ENCODE measurements at places on chromosomes 11 and 22.

DNA sequence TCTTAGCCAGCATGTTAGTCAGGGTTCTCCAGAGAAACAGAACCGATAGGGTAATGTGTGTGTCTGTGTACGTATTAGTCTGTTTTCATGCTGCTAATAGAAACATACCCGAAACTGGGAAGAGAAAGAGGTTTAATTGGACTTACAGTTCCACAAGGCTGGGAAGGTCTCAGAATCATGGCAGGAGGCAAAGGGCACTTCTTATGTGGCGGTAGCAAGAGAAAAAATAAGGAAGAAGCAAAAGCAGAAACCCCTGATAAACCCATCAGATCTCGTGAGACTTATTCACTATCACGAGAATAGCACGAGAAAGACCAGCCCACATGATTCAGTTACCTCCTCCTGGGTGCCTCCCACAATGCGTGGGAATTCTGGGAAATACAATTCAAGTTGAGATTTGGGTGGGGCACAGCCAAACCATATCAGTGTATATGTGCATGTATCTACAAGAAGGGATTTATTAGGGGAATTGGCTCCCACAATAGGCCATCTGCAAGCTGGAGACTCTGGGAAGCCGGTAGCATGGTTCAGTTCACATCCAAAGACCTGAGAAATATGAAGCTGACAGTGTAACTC, 173.7 kb upstream of the NECTIN1 start:
- DNase-seq = no peak

DNA sequence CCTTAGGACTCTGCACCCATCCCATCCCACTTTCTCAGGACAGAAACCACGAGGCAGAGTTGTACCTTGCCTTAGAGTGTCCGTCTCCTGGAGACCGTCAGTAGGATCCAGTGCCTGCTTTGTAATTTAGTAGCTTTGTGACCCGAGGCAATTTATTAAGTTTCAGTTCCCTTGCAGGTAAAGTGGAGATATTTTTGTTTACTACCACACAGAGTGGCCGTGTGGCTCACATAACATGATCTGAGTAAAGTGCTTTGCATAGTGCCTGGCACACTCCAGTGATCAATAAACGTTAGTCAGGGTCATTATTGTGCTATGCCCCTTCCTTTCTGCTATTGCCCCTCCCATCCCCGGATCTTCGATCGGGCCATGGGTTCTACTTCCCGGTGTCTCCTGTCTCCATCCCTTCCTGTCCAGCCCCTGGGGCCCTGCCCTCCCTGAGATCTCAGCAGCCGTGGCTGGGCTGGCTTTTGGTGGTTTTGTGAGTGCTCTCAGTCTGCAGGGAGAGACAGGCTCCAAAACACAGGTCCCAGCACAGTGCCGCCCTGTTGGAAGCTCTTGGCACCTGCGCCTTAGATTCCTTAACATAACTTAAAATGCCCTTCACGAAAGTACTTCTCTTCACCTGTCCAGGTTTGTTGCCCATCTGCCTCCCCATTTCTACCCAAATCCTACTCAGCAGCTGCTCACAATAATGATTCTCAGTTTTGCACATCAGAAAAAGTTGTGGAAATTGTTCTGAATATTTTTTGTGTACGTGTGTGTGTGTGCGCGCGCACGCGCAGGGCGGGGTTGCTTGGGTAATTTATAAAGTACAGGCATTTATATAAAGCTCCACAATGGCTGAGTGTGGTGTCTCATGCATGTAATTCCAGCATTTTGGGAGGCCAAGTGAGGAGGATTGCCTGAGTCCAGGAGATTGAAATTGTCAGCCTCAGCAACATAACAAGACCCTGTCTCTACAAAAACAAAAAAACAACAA, 753.7 kb downstream of the NTM start:
- DNase-seq = no peak

- no peak for DNase-seq
Measured at GRCh38 chr11:113934761-113935160, 30.2 kb downstream of the HTR3B start.

- no peak for DNase-seq
Measured at GRCh38 chr11:125251956-125252355, 87.4 kb downstream of the PKNOX2 start.

- DNase-seq = no peak
Measured at GRCh38 chr11:69000831-69001242, 12.2 kb downstream of the MRGPRF start.

GRCh38 chr11:73480677-73481076, 104.5 kb downstream of the RELT start:
- DNase-seq = no peak

- no peak for DNase-seq
Measured at GRCh38 chr11:73542175-73542574, 55.7 kb downstream of the FAM168A start.

DNA sequence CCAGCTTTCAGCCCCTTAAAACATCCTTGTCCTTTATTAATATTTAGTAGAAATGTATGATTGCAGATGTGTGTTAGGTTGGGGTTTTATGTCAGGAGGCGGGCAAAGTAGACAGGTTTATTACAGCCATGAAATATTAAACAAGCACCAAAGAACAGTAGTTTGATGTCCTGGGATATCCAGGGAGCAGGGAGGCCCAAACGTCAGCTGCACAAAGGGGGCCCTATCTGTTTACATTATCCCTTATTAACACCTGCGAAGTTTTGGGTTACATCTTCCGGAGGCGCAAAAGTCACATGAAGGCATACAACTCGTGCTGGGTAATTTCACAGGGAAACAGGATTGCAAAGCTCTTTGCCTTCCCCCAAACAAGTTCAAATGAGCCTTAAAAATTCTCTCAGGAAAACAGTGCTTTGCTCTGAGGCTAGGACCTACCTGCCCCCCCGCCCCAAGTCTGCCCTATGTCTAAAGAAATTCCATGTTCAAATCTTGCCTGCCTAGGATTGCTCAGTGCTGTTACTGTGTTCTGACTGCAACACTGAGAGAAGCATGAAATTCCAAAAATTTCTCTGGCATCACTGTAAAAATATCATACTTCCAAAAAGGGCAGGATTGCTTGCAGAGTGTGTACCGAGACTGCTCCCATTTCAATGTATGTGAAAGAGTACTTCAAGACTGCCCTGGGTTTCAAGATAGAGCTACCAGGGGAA, 8.9 kb downstream of the MN1 start:
- DNase-seq = no peak

GRCh38 chr22:44404341-44405020, 91.7 kb upstream of the SHISAL1 start:
- no peak for DNase-seq

GRCh38 chr11:66727282-66728037, 1.6 kb downstream of the SPTBN2 start:
- no peak for DNase-seq

DNA sequence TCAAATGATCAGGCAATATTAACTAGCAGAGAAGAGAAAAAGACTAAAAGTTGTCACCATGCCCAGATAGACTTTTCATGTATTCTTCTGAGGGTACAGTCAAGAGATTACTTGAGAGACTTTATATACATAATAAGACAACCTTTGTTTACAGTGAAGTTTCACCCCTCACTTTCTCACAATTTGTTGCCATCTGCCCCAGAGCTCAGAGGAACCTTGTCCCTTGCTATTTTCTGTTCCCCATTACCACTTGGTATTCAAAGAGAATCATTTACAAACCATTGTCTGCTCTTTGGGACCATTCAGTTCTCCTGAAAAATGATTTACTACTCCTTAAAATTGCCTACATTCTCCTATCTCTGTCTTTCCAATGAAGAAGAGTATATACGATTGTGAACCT, 544.6 kb downstream of the CNTN5 start:
- no peak for DNase-seq

GRCh38 chr11:3860375-3860774, 4.9 kb downstream of the STIM1 start:
- DNase-seq = no peak

DNA sequence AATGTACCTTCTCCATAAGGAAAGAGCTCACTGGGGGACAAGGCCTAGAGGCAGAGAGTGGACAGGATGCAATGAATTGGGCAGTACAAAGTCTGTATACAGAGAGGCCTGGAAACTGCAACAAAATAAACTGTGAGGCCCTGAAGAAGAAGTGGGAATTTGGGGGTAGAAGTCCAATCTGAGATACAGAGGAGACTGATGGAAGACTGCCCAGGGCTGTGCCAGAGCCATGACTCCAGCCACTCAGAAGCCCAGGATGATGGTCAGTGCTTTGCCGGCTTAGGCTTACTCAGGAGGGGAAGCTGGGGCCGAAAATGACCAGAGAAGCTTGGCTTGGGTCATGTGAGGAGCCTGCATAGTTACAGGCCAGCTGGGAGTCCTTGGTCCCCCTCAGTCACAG, 5.7 kb downstream of the SAA4 start:
- DNase-seq = no peak

DNA sequence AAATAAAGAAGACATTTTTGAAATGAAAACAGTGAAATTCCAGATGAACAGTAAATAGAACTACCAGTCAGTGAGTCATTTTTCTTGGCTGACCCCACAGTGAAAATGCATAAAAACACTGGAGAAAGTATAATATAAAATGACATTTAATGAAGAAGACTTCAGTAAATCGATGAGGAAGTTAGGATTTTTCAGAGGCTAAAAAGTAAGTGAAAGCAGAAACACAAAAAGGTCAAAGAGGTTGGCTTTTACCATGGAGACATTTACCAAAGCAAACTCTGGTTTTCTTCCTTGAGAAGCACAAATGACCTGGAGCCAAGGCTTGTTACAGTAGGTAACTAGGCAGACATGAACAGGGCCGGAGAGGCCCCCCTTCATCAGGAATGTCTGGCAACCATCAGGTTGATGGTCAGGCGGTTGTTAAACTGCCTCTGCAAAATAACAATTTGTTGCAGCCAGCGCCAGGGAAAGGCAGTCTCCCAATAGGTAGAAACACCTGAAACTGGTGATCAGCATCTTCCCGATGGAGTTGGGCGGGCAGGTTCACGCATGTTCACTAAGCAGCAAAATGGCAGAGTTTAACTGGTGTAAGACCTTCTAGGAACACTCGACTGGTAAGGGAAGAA, 16.7 kb upstream of the TMEM123 start:
- DNase-seq = no peak

DNA sequence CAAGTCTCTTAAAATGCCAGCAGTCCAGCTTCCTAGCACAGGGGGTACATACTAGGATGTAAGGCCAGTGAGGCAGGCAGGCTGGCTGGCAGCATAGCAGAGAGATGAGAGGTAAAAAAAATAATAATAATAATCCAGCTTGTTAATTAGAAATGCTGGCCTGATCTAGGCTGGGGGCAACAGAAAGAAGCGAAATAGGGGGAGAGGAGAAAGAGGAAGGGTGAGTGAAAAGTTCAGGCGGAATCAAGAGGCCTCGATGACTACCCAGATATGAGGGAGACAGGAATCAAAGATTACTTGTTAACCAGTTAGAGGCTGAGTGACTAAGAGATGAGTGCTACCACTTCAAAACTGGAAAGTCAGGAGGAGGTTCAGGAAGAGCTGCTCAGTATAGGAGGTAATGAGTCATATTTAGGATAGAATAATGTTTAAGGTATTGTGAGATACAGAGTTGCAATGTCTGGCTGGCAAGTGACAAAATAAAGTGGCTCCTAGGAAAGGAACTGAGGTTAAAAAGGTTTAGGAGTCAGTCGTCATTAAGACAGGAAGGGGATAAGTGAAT, 2.8 kb downstream of the ALKBH8 start:
- no peak for DNase-seq

- DNase-seq = no peak
Measured at GRCh38 chr11:64661146-64661545, 61.9 kb downstream of the NRXN2 start.

DNA sequence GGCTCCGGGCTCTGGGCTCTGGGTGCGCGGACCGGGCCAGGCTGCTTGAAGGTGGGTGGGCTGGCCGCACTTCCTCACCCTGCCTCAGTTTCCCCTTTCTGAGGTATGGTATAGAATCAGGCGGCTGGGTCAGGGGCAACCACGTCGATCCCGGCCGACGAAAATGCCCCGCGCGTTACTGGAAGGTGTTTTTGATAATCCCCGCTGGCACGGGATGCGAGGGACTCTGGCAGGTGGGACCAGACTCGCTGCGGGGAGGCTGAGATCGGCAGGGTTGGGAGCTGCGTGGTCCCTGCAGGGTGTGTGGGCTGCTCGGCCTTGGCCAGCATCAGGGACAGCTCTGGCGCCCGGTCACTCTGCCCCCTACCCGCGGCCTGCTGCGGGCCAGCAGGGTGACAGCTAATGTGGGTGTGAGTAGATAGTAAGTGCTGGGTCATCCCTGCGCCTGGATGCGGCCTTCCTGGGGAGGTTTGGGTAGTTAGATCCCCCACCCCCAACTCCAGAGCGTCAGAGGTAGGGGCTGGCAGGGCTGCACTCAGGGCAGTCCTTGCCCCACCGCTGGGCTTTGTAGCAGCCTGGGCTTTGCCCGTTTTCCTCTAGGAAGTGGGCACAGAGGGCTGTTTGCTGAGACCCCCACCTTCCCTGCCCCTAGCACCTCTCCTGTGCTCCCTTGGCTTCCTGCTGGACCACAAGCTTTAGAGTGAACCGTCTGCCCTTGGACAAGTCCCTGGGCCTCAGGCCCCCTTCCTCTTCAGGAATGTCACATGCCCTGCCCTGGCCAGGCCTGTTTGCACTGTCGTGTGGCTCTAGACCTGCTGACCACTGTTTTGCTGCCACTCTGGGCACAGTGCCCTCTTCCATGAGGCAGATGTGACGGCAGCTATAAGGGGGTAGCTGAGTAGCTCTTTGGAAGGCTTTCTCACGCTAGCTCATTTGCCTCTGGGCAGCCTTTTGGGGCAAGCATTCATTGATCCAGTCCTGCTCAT, 579 bp downstream of the TANGO2 start:
- no peak for DNase-seq

GRCh38 chr11:1381793-1382425, 7.8 kb upstream of the BRSK2 start:
- no peak for DNase-seq

DNA sequence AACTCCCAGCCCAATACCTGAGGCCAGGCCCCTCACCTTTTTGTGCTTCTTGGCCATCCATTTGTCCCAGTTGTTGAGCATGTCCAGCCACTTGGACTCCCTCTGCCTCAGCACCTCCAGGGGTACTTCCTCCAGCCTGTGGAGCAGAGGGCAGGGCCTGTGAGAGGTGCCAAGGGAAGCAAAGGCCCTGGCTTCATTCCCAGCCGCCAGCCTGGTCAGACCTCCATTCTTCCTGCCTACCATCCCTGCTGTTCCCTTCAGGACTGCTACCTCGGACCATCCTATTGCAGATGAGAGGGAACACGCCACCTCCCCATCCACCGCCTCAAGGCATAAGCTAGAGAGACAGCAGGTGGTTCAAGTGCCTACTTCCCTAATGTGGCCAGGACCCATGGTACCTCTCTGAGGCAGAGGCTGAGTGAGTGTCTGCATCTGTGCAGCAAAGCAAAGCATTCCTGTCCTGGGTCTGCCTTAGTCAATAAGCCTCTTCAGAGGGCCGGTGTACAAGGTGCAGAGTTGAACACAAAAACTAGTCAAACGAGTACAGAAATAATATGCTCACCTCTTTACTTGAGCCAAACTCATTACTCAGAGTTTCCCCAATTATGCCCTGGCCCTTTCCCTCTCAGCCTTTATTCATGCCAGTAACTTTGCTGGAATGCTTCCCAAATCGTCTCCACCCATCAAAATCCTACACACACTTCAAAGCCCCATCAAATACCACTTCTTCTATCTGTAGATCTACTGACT, 15.4 kb upstream of the CASTOR1 start:
- no peak for DNase-seq

- DNase-seq = no peak
Measured at GRCh38 chr11:41134971-41135370, 324.5 kb downstream of the LRRC4C start.

- DNase-seq = no peak
Measured at GRCh38 chr11:104690241-104690640, 208.0 kb downstream of the CASP12 start.

- DNase-seq = no peak
Measured at GRCh38 chr11:104620991-104621390, 277.3 kb downstream of the CASP12 start.

All from activated CD4-positive, alpha-beta T cell treated with anti-CD3 and anti-CD28 coated beads, Interleukin-2, amount 50 U/mL, for 1 hour (primary cell).